KBM-7 (cell line): ENCODE measurements at places on chromosomes 2 and 18.

- no peak for DNase-seq
These were observed 14.4 kb upstream of the SMIM21 start for GRCh38 chr18:75441896-75442295.

- no peak for DNase-seq
These were observed 78.6 kb downstream of the VAPA start for GRCh38 chr18:9992300-9992972.

DNA sequence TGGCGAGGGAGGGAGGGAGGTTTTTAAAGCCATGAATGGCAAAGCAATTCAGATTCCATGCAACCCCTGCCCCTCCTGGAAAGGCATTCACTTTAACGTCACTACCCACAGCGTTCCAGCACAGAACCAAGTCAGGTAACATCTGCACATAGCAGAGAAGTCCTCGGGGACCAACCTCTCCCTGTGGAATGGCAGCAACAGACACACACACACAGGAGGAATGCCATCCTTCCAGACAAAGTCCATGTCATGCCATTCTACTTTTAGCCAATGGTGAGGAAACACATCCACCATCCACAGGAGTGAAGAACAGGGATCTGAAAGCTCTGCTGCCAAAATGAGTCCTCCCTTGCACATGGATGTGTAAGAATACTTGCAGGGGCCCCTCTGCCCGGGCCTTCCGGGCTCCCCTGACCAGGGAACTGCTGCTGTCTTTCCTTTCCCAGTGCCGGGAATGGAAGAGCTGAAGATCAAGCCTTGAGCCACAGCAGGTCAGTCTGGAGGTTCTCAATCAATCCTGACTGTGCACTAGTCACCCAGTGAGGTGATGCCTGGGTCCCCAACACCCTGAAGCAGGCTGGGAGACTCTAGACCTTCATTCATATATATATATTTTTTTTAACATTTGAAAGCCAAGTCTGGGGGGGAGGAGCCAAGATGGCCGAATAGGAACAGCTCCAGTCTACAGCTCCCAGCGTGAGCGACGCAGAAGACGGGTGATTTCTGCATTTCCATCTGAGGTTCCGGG, 63.7 kb downstream of the UXS1 start:
- no peak for DNase-seq

GRCh38 chr18:42778024-42778423, 337.5 kb downstream of the RIT2 start:
- no peak for DNase-seq

DNA sequence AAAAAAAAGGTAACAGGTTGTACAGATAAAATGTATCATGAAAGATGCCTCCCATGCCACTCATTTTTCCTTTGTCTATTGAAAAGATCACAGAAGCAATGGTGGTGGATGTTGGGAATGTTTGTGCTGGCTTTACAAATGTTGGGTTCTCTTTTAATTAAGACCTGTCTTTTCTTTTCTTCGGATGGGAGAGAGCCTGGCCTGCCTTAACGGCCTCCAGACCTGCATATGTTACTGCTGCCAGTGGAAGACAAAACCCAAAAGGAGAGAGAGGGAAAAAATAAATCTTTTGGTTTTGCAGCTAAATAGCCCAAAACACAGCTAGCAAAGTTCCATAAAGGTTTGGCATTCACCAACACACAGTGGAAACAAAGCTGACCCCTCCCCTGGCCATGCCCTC, 50.5 kb upstream of the FZD7 start:
- no peak for DNase-seq

GRCh38 chr2:24973812-24974211, 2.1 kb upstream of the DNAJC27 start:
- DNase-seq: no peak

DNA sequence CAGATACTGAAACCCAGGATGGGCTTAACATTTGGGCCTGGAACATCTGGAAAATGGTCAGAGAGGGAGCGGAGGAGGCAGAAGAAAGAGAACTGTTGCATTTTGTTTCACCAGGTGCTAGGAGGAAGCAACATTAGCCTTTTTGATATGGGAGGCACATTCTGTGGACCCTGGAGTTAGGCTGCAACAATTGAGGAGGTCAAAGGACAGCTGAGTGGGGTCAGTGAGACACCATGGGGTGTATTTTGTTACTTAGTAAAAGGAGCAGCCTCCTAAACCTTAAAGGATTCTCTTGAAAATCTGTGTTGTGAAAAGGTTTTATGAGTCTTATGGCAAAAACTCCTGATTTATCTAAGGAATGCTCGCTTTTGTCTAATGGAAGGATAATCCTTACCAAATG, 124.9 kb downstream of the GREB1L start:
- DNase-seq: no peak

GRCh38 chr2:170846314-170846713, 29.6 kb downstream of the GAD1 start:
- DNase-seq: no peak

DNA sequence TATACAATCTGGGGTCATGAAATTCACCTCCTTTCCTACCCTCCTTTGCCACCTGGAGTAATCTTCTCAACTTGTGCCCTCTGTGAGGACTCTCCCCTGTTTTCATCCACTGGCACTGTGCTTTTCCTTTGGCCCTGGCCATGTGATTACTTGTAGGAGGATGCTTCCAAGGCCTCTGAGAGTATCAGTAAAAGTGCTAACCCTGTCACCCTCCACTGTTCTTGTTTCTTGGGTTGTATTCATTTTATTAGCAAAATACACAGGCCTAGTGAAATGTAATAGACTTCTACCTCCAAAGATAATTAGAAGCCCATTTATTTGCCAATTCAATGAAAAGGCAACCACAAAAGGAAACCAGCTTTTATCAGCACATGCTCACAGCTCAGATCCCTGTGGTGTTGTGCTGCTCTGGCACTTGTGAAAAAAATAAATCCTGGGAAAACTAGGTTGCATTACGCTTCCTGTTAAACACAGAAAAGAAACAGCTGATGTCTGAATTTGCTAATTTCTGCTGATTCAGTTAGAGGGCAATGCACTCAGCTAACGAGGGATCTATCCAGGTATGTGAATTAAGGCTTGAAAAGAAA, 357.5 kb upstream of the ETAA1 start:
- DNase-seq: no peak

DNA sequence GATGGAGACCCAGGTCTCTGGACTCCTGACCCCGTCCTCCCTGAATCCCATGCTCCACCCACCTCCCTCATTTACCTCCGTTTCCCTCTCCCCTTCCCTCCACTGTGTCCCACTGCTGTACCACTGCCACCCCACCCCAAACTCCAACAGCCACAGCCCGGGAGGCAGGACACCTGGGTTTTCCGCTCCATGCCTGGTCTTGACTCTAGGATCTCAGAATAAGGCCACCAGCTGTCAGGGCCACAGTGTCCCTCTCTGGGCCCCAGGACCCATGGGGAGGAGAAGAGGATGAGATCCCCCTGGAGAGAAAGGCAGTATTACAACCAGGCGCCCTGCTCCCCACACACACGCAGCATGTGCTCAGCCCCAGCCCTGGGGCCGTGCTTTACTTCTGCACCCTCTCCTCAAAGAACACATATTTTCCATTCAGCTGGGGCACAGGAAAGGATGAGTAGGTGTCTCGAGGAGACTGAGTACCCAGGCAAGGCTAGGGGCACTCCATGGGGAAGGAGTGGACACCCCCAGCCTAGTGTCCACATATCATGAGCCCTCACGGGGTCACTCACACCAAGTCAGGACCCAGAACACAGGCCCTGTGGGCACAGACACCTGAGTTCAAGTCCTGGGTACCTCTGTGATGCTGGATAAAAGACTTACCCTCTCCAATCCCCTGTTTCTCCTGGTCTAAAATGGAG, 700 bp downstream of the RUFY4 start:
- no peak for DNase-seq

DNA sequence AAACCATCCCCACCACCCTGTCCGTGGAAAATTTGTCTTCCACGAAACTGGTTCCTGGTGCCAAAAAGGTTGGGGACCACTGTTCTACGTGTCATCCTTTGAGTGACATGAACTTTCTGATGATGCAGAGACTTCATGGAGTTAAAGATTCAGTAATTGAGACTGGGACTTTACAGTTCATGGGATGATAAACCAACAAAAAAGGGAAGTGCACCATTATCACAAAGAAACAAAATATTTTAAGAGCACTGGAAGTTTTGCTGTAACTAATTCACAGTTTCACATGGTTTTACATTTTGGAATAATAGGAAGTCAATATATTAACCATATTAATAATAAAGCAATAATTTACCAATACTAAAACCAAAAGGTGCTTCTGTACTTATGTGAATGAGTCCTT, 126.8 kb downstream of the AQP4 start:
- DNase-seq: no peak

DNA sequence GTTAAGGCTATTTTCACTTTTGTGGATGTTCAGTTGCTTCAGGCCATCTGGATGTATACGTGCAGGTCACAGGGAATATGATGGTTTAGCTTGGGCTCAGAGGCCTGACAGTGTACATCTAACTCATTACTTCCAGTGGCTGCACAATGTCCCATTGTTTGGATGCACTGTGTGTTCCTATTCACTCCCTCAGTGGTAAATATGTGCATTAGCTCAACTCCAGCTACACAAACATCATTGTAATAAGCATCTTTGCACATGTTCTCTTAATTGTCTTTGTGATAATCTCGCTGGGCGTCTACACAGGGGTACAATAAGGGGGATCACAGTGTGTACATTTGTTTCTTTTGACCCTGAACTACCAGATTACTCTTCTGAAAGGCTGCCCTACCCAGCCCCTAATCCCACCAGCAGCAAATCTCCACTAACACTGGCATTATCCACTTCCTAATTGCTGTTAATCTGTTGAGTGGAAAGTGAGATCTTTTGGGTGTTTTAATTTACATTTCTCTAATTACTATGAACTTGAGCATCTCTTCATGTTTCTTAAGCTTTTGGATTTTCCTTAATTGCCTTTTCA, 56.1 kb upstream of the POLE4 start:
- no peak for DNase-seq
